ENCODE measurements at places on chromosomes 3 and 15.

DNA sequence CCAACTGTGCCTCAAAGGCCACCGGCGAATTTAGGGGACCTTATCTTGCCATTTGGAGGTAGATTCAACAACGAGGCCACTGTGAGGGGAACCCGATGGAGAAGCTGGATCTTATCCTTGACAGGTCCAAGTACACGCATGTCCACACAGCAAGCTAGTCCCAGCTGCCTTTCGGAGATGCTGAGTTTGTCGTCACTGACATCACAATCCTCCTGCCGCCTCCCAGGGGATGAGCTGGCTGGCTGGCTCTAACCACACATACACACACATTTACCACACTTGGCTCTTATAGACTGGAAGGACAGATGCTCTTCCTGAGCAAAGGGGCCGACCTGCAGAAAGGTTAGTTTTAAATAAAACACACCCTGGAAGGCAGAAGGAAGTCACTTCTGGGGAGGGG, 176.3 kb downstream of the STT3B start:
- peak; percentile 40 for DNase-seq

GRCh38 chr15:39074341-39074985, 506.4 kb upstream of the THBS1 start:
- DNase-seq = no peak

GRCh38 chr3:110576960-110577359, 494.7 kb upstream of the NECTIN3 start:
- no peak for DNase-seq

- no peak for DNase-seq
Measured at GRCh38 chr15:93308026-93308690, 219.1 kb upstream of the RGMA start.

GRCh38 chr3:61634678-61635077, 73.3 kb downstream of the PTPRG start:
- no peak for DNase-seq

GRCh38 chr3:198026620-198027019, 66.6 kb downstream of the LMLN start:
- no peak for DNase-seq

DNA sequence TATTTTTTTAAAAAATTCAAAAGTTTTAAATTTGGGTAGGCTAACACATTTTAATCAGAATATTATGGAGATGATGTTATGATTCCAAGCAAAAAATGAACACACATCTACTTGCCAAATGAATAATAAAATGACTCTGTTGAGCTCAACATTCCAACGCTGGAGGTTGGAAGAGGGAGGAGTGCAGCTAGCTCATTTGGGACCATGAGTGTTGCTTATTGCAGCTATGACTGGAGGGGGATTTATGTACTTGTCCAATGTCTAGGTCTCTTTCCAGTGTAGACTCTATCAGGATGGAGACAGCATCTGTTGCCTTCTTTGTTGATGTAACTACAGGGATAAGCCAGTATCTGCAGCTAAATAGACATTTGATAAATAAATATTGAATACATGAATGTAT, 310.6 kb downstream of the CACNA2D3 start:
- no peak for DNase-seq

- DNase-seq = peak; percentile 87
Measured at GRCh38 chr15:100125401-100126191, 216.2 kb downstream of the ADAMTS17 start.

Data from femur (tissue), 1 donor.